ENCODE measurements at places on chromosomes 13 and 19.

- DNase-seq: no peak
Measured at GRCh38 chr19:927351-927779, 1.5 kb downstream of the ARID3A start.

- DNase-seq: no peak
Measured at GRCh38 chr13:104949840-104950740, 1585.4 kb downstream of the EFNB2 start.

GRCh38 chr13:80359778-80360452 is 19.0 kb upstream of the SPRY2 start:
- DNase-seq: no peak

DNA sequence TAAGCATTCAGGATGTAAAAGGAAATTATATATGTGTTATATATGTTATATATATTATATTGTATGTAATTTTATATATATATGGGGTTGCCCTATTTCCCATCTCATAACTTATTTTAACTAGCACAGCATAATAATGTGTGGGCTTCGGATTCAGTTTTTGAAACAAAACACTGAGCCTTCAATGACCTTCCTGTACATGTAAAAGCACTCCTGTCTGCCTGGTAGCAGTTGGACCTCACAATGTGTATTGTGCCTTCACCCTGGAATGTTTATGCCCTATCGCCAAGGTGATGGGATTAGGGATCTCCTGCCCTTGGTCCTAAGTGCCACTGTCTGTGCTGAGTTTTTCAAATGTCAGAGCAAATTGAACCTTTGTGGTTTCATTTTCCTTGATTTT is 968.8 kb downstream of the TUBA3C start:
- peak; percentile 56 for DNase-seq

DNA sequence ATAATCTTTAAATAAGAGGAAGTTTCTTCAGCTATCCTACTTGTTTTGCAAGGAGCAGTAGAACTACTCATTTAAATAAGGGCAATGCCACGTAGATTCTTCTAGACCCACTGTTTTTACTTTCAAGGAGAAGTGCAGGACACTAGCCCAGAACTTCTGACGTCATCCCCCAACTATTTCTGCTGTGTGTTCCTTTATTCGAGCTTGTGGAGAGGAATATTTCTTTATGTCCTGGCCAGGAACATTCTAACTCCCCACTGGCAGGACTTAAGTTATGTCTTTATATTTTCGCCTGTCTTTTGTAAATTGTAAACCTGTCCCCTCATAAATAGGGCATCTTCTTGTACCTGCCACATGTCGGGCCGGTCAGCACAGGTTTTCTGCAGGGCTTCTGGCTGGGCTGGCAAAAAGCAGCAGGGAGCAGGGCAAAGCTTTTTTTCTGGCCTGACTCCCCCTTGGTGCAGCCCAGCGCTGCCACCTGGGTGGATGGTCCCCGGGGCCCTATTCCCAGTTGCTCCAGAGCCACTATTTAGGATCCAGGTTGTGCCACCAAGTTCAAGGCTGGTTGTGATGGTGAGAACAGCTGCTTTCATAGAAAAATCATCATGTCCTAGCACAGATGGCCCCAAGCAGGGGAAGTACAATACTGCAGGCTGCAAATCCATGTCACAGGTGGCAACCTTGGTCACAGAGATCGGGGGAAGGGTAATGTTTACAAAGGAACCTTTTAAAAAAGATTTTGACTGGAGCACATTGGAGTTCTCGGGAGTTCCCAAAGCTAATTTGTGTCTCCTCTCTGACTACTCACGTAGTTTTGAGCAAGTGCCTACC is 1.8 kb downstream of the MBNL2 start:
- DNase-seq: peak; percentile 58

DNA sequence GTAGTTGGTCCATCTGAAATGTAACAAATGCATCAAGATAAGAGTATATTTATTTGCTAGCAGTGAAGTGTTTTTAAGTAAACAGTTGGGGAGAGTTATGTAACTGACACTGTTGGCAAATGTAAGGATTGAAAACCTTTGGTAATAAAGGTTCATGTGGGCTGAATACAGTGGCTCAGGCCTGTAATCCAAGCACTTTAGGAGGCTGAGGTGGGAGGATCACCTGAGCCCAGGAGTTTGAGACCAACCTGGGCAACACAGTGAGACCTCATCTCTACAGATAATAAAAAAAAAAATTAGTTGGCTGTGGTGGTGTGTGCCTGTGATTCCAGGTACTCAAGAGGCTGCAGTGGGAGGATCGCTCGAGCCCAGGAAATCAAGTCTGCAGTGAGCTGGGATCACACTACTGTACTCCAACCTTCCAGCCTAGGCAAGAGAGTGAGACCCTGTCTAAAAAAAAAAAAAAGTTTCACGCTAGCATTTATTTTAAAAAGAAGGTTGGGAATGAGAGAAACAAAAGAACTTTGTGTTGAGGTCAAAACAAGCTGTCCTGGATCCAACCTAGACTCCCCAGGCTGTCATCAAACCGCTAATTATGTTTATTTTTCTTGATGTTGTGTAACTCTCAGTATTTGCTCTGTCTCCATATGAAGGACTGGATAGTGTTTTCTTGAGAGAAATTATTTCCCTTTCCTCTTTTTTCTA is 20.7 kb downstream of the SETDB2 start:
- DNase-seq: no peak

DNA sequence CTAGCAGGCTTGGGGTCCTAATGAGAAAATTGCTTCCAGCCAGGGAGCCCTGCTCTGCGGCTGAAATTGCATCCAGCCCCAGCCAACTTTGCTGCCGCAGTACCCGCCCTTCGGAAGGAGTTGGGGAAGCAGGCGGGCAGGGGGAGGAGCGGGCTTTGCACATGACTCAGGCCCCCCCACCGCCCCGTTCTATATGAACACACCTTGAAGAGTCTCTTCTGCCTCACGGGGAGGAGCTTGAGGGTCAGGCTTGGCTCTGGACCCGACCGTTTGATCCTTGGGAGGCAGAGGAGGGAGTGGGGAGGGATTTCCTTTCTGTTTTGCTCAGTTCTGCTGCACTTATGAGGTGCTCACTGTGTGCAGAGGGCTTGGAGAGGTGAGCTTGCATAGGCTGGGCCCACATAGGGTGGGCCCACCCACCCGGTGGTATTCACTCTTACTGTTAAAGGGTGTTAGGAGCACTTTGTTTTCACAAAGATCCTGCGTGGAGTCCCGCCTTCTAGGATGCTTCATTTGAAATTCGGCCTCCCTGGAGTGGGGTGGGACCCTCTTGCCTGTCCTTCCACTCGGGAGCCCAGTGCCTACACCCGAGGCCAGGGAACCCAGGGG is 46.5 kb downstream of the LYL1 start:
- no peak for DNase-seq

GRCh38 chr19:5621945-5622464 is 571 bp downstream of the SAFB2 start:
- peak; percentile 65 for DNase-seq

- no peak for DNase-seq
Measured at GRCh38 chr13:40595693-40596092, 70.7 kb downstream of the FOXO1 start.

- DNase-seq: no peak
Measured at GRCh38 chr19:13951799-13952153, 533 bp upstream of the DCAF15 start.

DNA sequence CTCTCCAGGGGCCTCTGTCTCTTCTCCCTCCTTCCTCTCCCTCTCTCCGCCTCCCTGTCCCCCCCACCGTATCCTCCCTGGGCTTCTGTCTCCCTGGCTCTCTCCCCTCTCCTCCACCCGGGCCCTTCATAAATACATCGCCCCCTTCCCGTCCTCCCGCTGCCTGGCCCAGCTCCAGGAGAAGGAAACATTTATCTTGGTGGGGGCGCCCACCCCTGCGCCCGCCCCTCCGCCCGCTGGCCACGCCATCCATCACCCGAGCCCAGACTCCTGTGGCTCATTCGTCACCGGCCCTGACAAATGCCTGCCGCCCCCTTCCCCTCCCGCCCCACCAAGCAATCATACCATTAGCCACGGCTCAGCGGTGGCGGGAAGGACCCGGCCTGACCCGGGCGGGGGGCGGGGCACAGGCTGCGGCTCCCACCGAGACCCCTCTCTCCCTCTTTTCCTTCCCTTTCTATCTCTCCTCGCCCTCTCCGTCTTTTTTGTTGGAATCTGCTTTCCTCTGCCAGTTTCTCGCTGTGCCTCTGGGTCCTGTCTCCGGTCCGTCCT is 2.6 kb upstream of the MEIS3 start:
- DNase-seq: no peak

- no peak for DNase-seq
Measured at GRCh38 chr13:27797228-27797624, 4.9 kb downstream of the GSX1 start.

- DNase-seq: no peak
Measured at GRCh38 chr19:34243876-34244578, 10.3 kb upstream of the GARRE1 start.

DNA sequence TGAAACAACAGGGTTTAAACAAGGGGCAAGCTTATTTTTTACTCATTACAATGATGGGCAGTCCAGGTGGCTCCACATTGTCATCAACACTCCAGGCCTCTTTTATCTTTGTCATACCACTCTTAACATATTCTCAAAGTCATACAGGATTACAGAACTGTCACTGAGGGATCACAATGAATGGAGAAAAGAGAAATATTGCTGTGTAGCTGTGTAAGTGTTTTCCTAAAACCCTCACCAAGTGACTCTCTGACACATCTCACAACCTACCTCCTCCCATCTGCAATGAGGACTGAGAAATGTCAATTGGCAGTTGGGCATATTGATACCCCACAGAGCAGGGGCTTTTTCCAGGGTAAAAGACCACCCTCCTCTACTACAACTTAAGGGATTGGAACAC is 562.1 kb downstream of the TBC1D4 start:
- no peak for DNase-seq

DNA sequence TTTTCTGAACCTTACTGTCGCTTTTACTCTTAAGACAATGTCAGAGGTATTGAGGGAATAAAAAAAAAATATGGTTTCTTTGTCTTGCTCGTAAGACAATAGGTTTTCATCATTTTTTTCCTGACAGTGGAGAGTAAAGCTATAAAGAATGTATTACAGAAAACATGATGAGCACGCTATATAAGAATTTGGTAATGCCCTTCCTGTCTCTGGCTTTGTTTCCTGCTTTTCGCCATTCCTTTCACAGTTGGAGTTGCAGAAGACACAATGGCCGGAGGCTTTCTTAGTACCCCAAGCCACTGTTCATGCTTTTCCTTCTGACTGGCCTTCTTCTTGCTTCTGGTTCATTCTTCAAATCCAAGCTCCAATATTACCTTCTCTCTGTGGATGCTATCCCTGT is 101.0 kb upstream of the DACH1 start:
- DNase-seq: no peak

GRCh38 chr13:66036024-66036614 is 1194.0 kb downstream of the PCDH9 start:
- no peak for DNase-seq

DNA sequence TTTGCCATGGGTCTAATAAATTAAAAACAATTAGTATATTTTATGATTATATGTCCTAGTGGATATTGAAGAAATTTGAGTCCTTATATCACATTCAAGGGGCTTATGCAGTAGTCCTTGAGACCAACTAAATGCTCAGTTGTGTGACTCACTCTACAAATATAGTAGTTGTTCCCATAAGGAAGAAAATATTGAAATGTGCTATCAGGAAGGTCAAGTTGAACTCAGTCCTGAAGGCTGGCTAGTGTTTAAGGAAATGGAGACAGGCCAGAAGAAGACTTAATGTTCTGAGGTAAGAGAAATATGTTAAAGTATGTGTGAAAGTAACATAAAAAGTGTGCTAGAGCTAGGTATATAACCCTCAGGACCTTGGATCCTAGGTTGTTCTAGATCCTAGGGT is 766.1 kb upstream of the GPC6 start:
- DNase-seq: no peak

DNA sequence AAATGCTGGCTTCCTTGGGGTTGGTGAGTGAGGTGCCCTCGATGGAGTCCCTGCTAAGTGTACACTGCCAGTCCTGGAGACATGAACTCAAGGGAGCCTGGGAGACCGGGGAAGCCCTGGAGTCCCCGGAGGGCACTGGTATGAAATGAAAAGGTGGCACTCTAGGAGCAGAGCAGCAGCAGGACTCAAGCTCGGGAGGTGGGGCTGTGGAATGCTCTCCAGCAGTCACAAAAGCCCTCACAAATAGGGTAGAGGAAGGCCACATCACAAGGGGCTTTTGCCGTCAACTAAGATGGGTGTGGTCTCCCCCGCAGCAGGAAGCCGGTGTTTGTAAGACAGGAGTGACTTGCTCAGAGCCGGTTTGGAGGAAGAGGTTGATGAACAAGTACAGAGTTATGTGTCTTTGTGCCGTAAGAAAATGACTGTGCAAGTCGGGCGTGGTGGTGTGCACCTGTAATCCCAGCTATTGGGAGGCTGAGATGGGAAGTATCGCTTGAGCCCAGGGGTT is 19.3 kb downstream of the CCNE1 start:
- peak; percentile 77 for DNase-seq

GRCh38 chr19:49019242-49019932 is 2.5 kb upstream of the LHB start:
- DNase-seq: peak; percentile 85

DNA sequence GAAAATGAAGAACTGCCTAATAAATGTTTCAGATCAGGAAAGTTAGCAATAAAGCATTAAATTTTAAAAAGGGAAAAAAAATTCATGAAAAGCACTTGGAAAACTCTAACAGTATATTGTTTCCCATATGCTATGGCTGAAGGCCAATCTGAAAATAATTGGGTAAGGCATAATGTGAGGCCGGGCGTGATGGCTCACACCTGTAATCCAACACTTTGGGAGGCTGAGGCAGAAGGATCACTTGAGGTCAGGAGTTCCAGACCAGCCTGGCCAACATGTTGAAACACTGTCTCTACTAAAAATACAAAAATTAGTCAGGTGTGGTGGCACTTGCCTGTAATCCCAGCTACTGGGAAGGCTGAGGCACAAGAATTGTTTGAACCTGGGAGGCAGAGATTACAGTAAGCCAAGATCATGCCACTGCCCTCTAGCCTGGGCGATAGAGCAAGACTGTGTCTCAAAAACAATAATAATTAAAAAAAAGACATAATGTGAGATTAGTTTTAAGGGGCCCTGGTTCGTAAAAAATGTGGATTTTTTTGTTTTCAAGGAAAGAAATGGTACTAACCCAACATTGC is 15.2 kb downstream of the INTS6 start:
- no peak for DNase-seq

- DNase-seq: no peak
Measured at GRCh38 chr13:106318941-106319411, 216.5 kb downstream of the EFNB2 start.
